ENCODE measurements at places on chromosomes 13 and 19.

DNA sequence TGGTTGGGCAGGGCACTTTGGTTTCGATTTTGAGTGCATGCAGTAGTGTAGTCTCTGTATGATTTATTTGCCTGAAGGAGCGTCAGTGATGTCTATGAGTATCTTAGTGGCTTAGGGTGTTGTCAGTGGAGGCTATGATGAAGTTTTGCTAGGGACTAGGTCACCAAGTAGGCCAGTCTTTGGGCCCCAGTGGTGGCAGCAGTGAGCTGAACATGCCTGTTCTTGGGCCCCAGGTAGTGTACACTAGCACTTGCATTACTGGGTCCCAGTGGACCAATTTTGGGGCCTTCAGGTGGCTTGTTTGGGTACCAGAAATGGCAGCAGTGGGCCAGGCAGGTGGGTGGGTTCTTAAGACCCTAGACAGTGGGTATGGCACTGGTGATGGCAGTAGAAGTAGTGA is 598.7 kb upstream of the SPRY2 start:
- DNase-seq = no peak

DNA sequence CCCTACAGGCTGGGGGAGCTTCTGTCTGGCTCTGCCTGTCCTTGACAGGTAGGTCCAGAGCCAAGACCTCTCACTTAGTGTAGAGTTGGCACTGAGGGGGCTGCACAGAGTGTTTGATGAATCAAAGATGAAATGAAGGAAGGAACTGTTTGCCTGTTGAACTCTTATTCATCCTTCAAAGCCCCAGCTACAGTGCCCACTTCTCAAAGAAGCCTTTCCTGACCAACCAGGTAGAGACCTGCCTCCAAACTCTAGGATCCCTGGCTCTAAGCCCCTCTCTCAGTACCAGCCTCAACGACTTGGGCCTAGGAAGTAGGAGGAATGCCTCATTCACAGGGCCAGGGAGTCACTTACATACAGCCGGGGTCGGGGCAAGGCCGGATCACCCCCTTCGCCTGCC is 9.1 kb upstream of the TMEM161A start:
- no peak for DNase-seq

- DNase-seq = no peak
These were observed 7.4 kb downstream of the IFNL1 start for GRCh38 chr19:39303373-39304184.

DNA sequence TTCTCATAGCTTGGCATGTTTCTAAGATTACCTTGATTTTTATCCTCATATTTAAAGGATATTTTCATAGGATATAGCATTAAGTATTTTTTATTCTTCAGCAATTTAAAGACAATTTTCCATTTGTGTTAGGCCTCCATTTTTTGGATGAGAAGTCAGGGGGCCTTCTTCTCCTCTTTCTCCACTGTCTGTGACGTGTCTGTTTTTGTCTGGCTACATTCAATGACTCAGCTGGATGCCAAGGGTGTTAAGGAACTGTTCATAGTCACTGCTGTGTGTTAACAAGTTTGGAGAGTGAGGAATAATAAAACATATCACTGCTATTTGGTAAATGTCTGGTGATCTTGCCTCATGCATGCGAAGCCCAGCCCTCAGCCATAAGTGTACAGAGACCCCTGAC is 36.4 kb downstream of the ZNF582 start:
- no peak for DNase-seq

DNA sequence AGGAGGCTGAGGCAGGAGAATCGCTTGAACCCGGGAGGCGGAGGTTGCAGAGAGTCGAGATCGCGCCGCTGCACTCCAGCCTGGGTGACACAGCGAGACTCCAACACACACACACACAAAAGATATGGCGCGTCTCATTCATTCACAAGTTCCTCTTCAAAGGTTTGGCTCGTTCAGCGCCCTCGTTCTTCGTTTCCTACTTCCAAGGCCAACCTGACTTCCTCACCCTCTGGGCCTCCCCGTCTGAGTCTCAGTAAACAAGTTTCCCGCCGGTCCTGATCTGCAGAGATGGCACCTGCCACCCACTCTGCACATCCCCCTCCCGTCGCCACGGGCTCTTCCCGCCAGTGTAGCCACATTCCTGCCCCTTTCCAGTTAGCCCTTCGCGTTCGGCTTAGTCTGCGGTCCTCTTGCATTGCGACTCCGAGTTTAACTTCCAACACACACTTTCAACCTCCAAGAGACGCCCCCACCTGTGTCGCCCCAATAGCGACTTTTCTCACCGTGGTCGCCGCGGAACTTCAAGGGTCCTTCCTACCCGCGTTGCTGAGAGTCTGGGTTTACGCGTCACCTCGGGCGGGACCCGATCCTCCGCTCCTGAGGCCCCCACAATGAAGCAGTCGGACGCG is 1.3 kb upstream of the BSG start:
- peak; percentile 63 for DNase-seq

- DNase-seq = no peak
These were observed 35.2 kb upstream of the WDFY2 start for GRCh38 chr13:51549050-51549449.

- no peak for DNase-seq
These were observed 1563.5 kb upstream of the PRR20A start for GRCh38 chr13:55577082-55577846.

GRCh38 chr13:26563713-26564112 is 6.2 kb downstream of the WASF3 start:
- no peak for DNase-seq

DNA sequence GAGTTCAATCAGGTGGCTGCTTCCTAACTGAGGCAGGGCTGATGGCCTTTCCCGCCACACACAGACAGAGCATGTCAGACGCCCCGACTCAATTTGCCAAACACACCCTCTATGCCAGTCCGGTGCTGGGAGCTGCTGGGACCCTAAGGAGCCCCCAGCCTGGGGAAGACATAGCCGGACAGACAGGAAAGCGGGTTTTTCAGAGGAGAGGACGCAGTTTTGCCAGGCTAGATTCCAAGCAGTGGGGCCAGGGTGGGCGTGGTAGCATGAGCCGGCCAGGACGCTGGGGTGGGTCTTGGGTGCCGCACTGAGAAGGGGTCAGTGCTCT is 19.8 kb downstream of the MAST3 start:
- no peak for DNase-seq

- DNase-seq = no peak
These were observed 2.5 kb upstream of the HNRNPUL1 start for GRCh38 chr19:41261474-41262190.

- no peak for DNase-seq
These were observed 6.8 kb downstream of the TRAPPC6A start for GRCh38 chr19:45171211-45171623.

GRCh38 chr19:54674021-54674617 is 11.3 kb downstream of the LILRB4 start:
- peak; percentile 9 for DNase-seq

- peak; percentile 21 for DNase-seq
These were observed 146.8 kb downstream of the ABCC4 start for GRCh38 chr13:95154413-95154886.

DNA sequence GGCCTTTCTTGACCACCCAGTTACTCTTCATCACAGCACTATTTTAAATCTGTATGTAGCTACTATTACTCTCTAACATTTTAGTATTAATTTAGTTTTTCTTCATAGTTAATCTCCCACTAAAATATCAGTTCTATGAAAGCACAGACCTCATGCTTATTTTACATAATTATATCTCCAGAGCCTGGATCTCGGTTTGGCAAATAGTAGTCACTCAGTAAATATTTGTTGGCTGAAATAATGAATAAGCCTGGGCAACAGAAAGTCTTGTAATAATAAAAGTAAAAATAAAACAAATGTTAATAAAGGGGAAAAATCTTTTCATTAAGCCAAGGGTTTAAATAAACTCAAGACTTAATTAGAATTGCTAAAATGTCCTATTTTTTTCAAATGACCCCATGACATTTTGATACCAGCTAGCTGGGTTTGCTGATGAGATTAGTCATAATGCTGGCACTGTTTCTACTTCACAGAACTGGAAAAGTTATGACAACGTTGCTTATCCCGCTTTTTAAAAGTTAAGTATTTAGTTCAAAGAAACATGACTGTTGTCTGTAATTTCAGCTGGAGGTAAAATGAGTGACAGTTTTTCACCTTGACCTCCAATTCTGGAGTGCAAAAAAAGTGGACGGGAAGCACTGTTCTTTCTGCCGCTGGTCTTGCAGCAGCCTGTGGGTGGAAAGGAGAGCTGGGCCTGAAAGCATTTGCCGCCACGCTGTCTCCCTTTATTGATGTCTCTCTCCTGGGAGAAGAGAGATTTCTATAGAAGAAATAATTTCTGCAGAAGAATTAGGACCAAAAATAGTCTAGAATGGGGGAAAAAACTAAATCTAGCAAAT is 85.2 kb upstream of the SPATA13 start:
- DNase-seq = no peak

DNA sequence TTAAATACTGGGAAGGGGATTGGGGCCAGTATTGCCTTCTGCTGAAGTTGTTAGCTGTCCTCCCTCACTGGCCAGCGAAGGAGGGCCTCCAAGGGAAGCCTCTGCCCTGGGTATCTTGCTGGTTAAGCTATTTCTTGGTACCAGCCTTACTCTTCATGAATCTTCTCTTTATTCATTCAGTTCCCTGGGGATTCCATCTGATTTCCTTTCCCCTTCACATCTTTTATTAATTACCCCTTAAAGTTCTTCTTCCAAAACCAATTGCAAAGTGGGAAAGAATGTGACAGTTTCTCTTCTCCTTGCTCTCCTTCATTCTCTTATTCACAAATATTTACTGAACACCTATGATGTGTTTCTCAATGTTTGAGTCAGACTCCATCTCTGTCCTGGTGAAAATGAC is 36.7 kb upstream of the STK24 start:
- no peak for DNase-seq

DNA sequence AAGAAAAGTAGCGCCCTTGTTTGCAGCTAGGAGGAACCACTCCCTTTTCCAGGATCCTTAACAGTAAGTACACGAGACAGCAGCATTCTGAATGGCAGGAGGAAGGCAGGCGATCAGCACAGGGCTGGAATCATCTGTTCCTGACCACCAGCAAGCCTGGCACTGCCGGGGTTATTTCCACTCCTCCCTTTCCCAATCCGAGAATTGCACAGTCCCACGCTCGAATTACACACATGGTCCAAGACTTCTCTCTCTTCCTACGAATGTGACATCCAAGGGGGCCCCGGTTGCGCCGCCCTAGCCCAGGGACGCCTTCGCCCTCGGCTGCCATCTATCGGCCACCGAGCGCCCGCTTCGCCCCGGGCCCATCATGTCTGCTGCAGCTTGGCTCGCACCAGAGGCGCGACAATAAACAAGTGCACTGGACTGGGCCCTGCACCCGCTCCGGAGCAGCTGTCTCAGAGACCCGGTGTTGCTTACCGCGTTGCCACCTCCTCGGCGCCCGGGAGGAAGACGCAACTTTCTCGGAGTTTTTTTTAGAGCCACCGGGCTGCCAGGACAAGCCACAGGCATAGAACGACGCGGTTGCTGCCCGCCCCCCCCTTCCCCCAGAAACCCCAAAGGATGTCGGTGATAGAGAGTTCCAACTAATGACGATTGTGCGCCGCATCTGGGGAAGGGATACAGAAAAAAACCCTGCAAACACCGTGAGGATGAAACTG is at the start of gene SLITRK5:
Gene SLITRK5, plus strand, starts transcription at position 341 of the 722 bp plus-strand sequence. CDS start 4,018 bp downstream, outside the sequence.
- peak; percentile 86 for DNase-seq

- no peak for DNase-seq
These were observed 656 bp upstream of the ZNF324 start for GRCh38 chr19:58466089-58466759.

GRCh38 chr13:30983431-30983830 is 51.0 kb downstream of the TEX26 start:
- no peak for DNase-seq

DNA sequence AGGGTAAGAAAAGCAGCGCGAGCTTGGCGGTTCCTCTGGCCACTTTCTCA is at the start of gene DMRTC2:
Gene DMRTC2, plus strand, starts transcription at position 42 of the 50 bp plus-strand sequence. CDS start 2,387 bp downstream, outside the sequence.
- DNase-seq = no peak

GRCh38 chr13:77329911-77330584 is 3.2 kb upstream of the MYCBP2 start:
- DNase-seq = no peak

GRCh38 chr13:109130093-109130835 is 500.9 kb downstream of the MYO16 start:
- no peak for DNase-seq

DNA sequence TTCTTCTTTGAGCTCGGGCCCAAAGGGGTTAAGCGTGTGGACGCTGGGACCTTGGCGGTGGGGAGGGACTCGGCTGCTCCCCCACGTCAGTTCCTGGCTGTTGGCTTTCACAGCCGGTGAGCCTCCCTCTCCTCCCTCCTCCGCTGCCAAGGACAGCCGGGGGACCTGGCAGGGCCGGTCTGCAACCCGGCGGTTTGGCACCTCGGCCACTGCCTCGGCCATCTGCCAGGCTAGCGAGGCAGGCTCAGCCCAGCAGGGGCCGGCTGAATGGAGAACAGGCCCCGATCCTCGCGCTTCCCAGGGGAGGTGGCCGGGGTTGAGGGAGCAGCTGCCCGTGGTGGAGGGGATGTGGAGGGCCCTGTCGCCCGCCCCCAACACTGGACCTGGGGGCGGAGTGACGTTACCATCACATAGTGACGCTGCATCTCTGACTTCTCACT is 5.0 kb downstream of the TLE5 start:
- DNase-seq = no peak

GRCh38 chr13:39684531-39685137 is 29.2 kb downstream of the COG6 start:
- peak; percentile 66 for DNase-seq

DNA sequence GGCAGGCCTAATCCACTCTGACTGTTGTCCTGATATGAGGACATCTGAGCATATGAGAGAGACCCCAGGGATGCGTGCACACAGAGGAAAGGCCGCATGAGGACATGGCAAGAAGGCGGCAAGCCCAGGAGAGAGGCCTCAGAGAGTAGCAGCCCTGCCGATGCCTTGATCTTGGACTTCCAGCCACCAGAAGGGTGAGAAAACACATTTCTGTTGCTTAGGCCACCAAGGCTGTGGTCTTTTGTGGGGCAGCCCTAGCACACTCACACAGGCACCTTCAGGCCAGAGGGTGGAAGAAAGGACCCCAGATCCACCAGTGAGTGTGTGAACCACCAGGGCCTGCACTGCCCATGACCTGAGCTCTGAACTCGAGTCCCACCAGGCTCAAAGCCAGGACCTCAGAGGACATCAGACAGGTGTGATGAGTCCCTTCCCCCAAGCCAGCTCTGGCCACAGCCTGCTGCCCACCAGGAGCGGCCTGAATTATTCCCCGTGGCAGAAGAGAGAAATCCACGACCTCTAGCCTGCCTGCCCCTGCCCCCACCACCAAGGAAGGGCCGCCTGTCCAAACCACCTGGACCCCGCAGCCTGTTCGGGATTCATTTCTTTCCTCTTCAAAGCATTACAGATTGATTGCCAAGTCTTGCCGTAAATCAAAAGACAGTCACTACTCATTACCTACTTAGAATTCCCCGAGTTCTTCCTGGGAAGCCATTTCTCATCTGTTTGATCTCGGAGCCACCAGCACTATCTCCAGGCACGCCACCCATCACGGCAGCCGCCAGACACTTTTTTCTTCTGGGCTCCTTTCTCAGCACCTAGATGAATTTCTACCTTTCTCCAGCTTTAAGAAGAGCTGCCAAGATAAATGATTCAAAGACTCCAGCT is 72.2 kb downstream of the CEBPG start:
- no peak for DNase-seq

GRCh38 chr19:39363901-39364457 is 21.8 kb downstream of the SAMD4B start:
- DNase-seq = no peak
